ENCODE measurements at places on chromosomes 1 and 21.

GRCh38 chr1:101004670-101005069, 20.9 kb downstream of the DPH5 start:
- DNase-seq, result no peak

DNA sequence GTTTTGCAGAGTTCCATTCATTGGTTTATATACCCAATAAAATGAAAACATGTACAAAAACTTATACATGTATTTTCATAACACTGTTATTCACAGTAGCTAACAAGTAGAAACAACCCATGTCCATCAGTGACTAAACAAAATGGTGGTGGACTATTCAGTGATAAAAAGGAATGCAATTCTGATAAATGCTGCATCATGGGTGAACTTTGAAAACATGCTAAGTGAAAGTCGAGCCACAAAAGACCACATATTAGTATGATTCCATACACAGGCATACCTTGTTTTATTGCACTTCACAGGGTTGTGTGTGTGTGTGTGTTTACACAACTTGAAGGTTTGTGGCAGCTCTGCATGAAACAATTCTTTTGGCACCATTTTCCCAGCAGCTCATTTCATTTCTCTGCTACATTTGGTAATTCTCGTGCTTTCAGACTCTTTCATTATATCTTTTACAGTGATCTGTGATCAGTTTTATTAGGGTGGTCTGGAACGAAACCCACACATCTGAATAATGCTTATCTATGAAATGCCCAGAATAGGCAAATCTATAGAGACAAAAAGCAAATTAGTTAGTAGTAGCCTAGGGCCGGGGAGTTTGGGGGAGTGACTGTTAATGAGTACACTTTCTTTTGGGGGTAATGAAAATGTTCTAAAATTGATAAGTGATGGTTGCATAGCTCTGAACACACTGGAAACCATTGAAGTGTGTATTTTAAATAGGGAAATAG, 27.2 kb downstream of the RNF11 start:
- DNase-seq, result no peak

GRCh38 chr1:101742509-101742908, 254.2 kb downstream of the OLFM3 start:
- DNase-seq, result no peak

- no peak for DNase-seq
Observed at GRCh38 chr21:32817208-32817607, 45.7 kb upstream of the PAXBP1 start.

DNA sequence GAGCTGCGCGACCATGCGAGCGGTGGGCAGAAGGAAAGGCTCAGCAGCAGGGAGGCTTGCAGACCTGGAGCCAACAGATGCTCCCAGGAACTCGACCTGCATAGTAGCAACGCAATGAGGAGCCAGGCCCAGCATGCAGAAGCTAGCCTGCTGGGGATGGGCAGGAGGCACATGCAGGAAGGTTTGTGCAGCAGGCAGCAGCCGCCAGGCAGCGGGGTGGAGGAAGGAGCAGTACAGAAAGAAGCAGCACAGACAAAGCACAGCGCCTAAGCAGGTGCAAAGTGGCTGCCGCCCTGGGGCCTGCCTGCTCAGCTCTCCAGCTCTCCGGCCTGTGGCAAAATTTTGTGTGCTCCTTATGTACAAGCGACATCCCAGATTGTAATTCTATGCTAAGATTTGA, 213.5 kb upstream of the MAP1LC3C start:
- DNase-seq, result no peak
